ENCODE measurements at places on chromosomes 2 and 18. TPM values are rescaled to one million over a fixed set of nuclear protein-coding genes. Genes with fewer than 3 reads are reported as not detected.

- DNase-seq, result no peak
These were observed 18.6 kb downstream of the ERMN start for GRCh38 chr2:157307021-157307420.

Gene GAREM2
- total RNA-seq, result 0.13 TPM

DNA sequence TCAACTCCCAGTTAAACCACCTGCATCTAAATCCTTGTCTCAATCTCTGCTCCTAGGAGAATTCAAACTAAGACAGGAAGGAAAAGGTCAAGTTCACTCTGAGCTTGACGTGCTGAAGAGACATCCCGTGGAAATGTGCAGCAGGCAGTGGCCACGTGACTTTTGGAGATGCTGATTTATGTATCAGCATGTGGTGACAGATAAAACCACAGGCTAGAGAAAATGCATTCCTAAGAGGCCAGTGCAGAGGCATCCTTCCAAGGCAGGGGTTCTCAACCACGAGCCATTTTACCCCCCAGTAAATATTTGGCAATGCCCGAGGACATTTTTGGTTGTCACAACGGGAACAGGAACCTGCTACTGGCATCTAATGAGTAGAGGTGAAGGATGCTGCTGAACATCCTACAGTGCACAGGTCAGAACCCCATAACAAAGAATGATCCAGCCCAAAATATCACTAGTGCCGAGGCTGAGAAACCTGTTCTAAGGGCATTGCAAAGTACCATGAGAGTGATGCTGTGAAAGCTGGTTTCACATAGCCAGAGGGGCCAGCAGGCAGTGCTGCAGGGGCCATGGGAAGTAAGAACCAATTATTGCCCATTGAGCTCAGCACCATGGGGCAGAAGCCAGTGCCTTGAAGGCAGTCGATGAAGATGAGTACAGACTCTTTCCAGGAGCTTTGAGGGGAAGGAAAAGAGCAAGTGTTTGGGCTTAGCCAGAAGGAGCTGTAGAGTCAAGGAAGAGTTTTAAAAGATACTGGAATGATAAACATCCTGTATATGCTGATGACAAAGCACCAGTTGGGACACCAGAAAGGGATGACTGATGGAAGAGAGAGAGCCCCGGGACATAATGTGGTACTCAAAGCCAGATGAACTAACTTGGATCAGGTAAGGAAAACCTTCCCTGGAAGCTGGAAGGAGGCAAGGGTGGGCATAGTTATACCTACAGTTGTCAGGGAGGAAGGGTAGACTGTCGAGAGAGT lies 174.6 kb downstream of the HAUS1 start:
- peak; percentile 26 for DNase-seq

- DNase-seq, result no peak
These were observed 84.5 kb downstream of the HIBCH start for GRCh38 chr2:190235101-190235500.

GRCh38 chr2:207217442-207217841 lies 51.7 kb upstream of the KLF7 start:
- DNase-seq, result no peak

Measured in dermis microvascular lymphatic vessel endothelial cell (primary cell).